ENCODE measurements at places on chromosomes 6 and 20.

GRCh38 chr6:117906958-117907600 is at the start of gene SLC35F1:
SLC35F1 (plus strand) TSS chr6:117907264.
- no peak for DNase-seq

DNA sequence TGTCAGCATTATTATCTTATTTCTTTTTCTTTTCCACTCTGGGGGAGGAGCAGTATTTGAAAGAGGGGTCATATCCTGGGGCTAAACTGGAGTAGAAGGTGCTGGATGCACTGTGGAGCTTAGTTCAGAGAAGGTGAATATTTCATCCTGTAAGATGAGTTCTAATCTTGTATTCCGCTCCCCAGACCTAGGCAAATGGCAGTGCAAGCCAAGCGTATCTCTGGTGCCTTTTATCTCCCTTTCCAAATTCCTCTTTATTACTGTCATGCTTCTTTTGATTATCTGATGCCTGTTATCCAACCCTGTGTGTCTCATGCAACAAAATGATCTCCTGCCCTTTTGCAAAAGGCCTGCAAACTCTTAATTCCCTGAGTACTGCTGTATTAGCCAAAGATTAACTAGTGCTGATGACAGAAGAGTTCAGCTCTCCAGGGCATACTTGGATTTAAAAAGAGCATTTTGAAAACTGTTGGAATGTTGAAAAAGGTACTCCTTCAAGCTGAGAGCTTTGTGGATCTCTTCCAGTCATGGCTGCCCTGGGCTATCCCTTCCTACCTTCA is 138.0 kb downstream of the CARMIL1 start:
- no peak for DNase-seq

DNA sequence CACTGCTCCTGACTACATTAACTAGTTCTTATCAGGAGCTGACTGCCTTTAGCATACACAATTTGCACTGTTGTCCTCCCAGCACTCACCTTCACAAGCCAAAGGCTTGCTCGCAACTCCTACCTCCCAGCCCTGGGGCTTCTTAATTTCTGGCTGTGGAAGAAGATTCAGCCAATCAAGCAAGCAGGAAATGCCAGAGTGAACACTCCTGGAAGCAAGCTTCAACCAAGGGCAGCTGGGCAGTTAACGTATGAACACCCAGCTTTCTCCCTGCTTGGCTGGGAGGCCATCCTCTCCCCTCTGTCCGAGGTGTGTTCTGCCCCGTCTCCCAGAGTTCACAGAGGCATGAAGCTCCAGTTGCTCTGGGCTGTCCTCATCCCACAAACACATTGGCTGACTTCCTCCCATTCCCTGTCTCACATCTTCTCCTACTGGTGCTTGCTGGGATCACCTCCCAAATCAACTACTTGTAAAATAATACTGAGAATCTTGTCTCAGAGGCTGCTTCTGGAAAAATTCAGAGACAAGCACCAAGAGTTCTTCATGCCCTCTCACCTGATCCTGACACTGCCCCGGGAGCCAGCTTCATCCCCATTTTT is 15.3 kb upstream of the SRSF6 start:
- DNase-seq, result no peak

- DNase-seq, result no peak
Measured at GRCh38 chr20:62787866-62788265, 8.4 kb upstream of the MRGBP start.

DNA sequence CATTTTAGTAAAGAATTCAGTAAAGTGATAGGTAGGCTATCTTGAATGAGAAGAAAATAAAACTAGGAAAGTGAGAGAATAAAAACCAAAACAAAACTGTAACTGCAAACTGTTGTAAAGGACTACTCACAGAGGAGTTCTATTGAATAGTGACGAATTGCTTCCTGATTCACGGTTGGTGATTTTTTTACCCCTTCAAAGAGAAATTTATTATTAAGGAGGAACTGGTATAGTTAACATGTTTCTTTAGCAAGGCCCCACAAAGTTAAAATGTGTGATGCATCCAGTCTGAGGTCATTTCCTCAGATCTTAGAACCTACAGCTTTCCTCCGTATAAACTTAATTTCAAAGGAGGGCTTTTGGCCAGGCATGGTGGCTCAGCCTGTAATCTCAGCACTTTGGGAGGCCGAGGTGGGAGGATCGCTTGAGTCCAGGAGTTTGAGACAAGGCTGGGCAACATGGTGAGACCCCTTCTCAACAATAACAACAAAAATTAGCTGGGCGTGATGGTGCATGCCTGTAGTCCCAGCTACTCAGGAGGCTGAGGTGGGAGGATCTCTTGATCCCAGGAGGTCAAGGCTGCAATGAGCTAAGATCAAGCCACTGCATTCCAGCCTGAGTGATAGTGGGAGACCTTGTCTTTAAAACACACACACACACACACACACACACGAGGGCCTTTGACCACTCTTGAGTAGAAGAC is 8.3 kb downstream of the PRDM1 start:
- DNase-seq, result no peak

- DNase-seq, result no peak
Measured at GRCh38 chr6:96792561-96793190, 44.6 kb downstream of the GPR63 start.

GRCh38 chr20:49354673-49355072 is 76.8 kb upstream of the ZNFX1 start:
- no peak for DNase-seq

- DNase-seq, result peak; percentile 13
Measured at GRCh38 chr20:58173930-58174707, 54.3 kb downstream of the ANKRD60 start.

- DNase-seq, result no peak
Measured at GRCh38 chr6:144066741-144067484, 28.5 kb downstream of the SF3B5 start.

DNA sequence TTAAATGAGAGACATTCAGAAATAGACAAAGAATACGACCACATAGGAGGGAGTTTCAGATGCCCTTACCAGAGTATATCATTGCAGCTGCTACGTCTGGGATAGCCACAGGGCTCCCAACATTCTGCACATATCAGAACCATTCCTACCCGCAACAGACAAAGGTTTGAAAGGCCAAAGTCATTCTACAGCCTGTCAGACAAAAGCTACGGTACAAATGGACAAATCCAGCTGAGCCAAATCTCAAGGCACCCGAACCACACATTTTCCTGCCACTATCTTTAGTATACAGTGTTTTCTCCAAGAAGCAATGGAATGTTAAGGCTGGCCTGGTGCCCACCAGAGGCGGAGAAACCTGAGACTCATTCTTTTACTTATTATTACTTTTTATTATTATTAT is 30.5 kb upstream of the LYRM2 start:
- DNase-seq, result no peak

- DNase-seq, result no peak
Measured at GRCh38 chr20:39381595-39381994, 419.5 kb downstream of the DHX35 start.

DNA sequence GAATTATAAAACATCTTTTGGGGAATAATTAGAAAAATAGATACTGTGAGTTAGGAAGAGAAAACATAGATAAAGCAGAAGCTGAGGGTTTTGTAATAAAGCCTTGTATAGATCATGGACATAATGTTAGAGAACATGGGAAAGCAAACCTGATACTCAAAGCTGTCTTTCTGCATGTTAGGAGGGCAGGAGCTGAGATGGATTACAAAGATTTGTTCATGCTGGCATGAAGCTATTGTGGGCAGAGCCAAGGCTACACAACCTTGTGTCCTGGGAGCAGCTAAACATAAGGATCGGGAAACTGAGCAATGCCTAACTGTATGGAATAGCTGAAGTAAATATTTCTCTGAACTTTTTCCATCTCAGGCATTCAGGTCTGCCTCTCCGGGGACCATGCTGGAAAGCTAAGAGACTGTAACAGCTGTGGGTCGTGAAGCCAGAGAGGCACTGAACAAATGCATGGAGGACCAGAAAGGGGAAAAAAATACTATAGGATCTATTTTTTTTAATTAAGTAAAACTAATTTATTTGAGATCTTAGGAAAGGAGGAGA is 28.2 kb upstream of the CNKSR3 start:
- DNase-seq, result no peak
